Esophagus mucosa (tissue), 1 donor: ENCODE measurements at places on chromosomes 7 and 10.

DNA sequence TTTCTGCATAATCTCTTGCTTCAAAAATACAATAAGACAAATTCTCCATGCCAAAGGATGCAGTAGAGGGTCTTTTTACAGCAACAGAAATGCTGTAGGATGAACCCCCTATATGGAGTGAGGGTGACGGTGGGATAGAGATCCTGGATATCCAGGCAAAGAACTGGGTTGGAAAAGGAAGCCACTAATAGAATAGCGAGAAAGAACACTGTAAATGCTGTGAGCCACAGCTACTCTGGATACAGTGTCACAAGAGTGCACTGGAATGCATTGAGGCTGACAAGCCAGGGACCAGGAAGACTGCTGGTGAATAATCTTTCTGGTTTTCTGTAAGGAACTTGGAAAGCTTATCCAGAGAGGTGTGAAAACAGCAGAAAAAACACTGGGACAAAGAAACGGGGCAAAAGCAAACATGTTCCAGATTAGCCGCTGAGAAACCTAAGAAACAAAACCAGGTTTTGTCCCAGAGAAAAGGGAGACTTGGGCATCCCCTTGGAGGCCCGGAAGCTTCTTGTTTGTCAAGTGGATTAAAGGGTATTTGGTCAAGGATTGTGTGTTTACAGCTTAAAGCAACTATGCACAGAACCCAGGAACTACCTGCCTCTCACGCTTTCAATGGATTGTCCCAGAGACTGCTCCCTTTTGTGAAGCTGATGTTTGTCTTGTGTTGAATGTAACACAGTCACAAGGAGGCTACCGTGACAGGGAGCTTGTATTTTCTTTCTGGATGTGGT is 6.2 kb upstream of the MSMB start:
- peak; percentile 65 for ATAC-seq

DNA sequence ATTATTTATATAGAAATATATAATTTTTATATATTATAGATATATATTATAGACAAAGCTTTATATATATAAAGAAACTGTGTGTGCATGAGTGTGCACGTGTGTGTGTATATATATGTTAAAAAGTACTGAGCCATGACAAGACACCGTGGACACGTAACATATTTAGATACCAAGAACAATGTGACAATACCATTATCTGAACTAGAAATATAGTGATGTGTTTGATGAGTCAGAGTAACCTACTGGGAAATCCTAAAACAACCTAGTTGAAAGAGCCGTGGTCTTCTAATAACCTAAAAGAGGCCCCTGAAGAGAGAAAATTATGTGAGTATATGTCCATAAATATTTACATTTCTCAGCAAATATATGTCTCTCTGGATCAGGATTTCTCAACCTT is 50.7 kb upstream of the ITGB8 start:
- no peak for ATAC-seq

- ATAC-seq: no peak
Measured at GRCh38 chr10:66698069-66698468, 227.8 kb upstream of the LRRTM3 start.

- ATAC-seq: no peak
Measured at GRCh38 chr7:1535701-1536454, 5.4 kb downstream of the MAFK start.

DNA sequence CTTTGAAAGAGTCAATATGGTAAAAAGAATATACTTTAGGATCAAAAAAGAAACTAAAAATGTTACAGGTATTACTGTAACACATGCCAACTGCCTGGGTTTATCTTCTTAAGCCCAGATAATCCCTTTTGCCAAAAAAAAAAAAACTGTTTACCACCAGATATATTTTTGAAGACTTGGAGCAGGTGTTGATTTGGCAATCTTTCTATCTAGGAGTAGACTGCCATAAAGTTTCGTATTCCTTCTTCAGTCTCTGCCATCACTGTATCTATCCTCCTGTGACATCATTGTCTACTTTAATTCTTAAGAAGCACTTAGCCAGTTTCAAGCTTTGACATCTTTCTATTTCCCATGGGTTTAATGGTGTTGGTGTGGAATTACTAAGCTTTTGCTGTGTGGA is 161.0 kb downstream of the ST7 start:
- no peak for ATAC-seq

GRCh38 chr10:110723224-110723891 is 79.2 kb downstream of the RBM20 start:
- ATAC-seq: no peak

DNA sequence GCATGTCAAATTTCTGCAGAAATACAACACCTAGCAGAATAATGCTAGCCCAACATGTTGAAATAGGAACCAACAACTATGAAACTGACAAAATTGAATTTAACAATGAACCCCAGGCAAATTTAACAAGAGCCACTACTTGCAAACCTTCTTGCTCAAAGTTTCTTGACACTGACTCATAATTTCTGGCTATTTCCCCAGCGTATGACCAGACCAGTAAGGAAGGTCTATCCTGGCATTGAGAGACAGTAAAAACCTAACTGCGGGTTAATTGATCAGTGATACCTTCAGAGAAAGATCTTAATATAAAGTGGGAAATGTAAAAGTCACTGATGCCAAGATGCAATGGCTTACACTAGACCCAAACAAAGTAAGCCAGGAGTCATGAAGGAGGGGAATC is 510.1 kb downstream of the ARL4A start:
- ATAC-seq: no peak

DNA sequence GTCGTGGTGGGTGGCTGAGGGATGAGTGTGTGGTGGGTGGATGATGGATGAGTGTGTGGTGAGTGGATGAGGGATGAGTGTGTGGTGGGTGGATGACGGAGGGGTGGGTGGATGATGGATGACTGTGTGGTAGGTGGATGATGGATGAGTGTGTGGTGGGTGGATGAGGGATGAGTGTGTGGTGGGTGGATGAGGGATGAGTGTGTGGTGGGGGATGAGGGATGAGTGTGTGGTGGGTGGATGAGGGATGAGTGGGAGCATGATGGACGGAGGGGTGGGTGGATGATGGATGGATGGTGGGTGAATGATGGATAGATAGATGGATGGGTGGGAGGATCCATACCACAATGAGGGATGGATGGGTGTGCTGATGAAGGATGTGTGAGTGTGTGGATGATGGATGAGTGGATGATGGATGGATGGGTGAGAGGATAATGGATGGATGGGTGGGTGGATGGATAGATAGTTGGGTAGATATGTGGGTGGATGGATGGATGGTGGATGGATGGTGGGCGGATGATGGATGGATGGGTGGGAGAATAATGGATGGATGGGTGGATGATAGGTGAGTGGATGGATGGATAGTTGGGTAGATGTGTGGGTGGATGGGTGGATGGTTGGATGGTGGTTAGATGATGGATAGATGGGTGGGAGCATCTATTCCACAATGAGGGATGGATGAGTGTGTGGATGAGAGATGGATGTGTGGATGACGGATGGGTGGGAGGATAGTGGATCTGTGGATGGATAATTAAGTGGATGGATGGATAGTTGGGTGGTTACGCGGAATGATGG is 266.8 kb downstream of the CELF2 start:
- no peak for ATAC-seq

DNA sequence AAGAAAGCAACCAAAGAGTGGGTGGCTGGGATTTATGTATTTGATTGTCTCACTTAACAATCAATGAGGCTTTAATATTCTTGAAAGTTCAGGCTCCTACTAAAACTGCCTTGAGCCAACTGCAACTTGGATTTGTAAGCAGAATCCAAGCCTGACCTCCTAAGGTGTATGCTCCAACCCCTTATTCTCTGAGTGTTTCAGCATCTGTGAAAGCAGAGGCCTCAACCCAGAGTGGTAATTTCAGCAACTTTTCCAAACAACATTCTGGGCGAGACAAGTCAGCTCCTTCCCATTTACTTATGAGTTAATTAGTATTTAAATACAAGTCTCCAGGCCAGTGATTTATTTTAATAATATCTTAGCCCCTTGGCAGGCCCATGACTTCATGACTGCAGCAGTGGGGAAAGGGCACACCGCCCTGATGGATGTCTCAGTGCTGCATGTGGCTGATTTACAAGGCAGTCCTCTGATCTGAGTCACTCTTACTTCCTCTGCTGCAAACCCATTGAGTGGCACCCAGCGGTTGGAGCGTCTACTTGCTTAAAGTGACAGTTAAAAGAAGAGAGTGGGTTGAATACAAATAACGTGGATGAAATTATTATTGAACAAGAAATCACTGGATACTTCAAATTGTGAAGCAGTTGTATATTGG is 209.1 kb downstream of the TRIL start:
- ATAC-seq: peak; percentile 79

DNA sequence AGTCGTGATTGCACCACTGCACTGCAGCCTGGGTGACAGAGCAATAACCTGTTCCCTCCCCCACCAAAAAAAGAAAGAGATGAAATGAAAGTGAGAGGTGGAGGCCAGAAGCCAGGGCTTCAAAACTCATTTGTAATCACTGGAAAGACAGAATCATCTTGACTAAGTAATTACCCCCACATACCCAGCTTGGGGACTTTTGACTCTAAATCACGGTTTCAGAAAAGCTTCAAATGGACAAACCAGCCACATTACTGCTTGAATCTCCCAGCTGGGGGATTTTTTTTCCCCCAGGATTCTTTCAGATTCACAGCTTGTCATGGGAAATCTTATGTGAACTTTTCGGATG is 361.0 kb downstream of the FRMD4A start:
- no peak for ATAC-seq

- no peak for ATAC-seq
Measured at GRCh38 chr7:155222061-155222460, 75.6 kb upstream of the INSIG1 start.

DNA sequence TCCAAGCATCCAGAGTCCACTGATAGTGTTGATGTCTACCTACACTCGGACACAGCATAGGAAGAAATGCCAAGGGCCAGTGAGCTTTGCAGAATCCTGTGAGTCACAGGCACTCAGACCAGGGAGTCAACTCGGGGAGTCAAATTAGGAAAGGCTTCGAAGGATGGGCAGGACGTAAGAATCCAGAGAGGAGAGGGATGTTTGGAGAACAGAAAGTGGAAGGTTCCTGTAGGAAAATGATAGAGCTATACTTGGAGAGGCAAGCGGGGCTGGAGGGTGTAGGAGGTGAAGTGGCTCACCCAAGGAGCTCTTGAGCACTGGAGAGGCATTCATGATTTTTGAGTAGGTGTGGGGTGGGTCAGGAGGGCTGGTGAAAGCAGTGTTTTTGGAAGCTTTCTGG is 3.0 kb downstream of the ZYX start:
- ATAC-seq: no peak

DNA sequence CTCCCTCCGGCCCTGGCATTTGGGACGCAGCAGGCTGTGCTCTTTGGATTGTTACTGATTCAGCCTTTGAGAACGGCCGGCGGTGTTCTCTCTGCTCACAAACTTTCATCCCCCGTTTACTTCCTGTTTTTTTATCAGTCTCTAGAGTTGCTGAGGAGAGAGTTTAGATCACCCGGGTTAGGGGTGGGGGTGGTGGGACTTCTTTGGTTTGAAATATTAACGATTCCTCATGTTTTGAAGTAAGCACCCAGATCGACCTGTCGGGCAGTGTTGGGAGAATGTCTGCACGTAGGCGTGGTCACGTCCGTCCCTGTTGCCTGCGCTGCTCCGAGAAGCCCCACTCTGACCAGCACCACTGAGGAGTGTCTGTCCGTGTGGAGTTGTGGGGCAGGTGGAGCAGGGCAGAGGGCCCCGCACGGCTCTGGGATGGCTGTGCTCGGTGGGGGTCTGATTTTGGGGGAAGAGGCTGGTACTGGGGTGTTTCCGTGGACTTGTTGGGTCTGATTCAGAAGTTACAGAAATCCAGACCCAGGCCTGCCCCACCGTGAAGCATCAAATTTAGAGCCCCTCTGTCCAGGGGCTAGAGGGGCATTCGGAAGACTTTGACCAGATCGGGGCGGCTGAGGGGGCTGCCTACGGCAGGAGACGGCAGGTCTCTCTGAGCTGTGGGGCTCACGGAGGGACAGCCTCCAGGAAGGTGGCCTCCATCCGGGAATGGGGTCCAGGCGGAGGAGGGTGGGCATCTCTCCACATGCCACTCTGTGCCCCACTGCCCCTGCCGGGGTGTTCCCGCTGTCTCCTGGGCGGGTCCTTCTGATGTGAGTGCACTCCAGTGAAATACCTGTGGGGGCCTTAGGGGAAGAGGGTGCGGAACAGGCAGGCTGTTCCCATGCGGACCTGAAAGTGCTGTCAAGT is 7.4 kb downstream of the INPP5A start:
- no peak for ATAC-seq

DNA sequence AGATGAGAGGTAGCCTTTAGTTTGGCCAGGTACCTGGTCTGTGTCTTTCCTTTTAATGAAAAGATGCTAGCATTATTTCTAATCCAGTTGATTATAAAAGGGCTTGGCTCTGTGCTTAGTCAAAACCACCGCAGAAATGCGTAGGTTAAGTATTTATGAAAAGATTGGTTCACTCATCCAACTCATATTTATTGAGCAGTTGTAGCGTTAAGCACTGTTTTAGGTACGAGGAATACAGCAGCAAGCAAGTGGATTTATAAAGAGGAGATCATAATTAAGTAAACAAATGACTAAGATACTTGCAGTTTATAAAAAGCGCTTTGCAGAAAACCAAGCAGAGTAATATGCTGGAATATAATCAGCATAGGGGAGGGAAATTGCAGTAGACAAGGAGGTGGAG is 129.8 kb downstream of the PPP1R17 start:
- no peak for ATAC-seq
